Trophoblast cell (in vitro differentiated cells and primary cell): ENCODE measurements at places on chromosomes 1 and 21.

GRCh38 chr21:28311411-28312190 is 681.1 kb downstream of the LTN1 start:
- no peak for DNase-seq

GRCh38 chr1:171258943-171259342 is 10.6 kb downstream of the FMO1 start:
- DNase-seq, result no peak

GRCh38 chr1:203453616-203454015 is 22.0 kb upstream of the PRELP start:
- no peak for DNase-seq

DNA sequence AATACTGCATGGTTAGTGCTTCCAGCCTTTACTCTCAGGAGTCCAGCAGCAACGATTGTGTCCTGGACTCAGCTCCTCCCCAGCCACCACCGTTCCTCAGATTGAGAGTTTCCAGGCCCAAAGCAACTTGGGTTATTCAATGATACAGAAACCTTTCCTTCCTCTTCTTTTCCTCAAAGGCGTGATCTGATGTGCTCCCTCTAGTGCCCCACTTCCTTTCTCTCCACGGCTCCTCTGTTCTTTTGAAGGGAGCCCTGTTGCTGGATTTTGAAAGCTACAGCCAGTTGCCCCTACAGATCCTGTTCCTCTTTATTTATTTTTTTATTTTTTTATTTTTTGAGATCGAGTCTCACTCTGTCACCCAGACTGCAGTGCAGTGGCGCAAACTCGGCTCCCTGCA is 14.1 kb downstream of the CRP start:
- DNase-seq, result no peak

GRCh38 chr1:30694280-30695175 is 28.9 kb downstream of the MATN1 start:
- no peak for DNase-seq

GRCh38 chr1:29279951-29280391 is 43.6 kb downstream of the PTPRU start:
- no peak for DNase-seq

DNA sequence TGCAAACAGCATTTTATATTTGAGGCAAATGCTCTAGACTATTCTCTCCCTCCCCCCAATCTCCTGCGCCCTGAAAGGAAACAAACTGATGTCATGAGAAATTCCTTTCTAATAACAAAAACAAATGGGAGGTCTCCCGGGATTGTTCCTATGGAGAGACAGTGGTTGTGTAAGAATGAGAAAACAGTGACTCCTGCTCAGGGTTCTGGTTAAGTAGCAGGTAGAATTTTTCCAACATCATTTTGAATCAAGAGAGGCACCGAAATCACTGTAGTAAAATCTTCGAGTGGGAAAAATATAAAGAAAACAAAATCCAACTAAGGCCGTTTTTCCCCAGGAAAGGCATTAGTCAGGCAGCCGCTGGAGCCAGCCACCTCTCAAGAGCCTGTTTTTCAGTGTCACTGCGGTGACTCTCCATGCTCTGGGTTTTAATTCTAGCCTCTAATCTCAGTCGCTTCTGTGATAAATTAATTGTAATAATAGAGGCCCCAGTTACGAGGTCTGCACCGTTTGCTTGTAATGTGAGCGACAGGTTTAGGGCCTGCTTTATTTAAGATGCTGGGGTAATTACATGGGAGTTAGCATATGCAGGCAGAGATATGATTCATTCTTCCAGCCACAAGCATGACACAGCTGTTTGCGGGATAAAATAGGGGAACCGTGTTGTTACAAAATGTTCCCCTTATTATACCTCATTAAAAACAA is 80.3 kb downstream of the RNF220 start:
- DNase-seq, result peak; percentile 36

DNA sequence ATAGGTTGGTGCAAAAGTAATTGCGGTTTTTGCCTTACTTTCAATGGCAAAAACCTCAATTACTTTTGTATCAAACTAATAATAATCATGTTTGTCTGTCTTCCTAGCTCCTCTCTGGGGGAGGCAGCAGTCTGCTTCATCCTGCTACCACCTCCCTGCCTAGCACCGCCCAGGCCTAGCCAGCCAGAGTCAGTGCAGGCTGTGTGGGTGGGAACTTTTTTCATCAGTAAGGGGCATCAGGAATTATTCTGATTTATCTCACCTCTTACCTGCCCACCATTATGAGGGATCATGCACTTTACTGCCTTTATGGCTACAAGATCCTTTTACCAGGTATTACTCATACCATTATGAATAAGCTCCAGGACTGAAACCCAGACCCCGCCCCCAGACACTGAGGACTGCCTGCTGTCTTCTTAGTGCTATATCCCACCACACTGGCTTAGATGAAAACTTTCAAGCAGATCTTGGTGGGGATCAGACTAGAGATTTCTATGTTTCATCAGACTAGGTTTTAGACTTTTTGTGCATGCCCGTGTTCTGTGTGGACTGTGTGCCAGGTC is 116.4 kb downstream of the PBX1 start:
- DNase-seq, result no peak

- no peak for DNase-seq
Measured at GRCh38 chr1:168199056-168199455, 20.3 kb downstream of the TIPRL start.

- no peak for DNase-seq
Measured at GRCh38 chr21:18249672-18250071, 5.0 kb downstream of the CHODL start.

GRCh38 chr1:216458812-216459211 is 35.6 kb upstream of the USH2A start:
- DNase-seq, result peak; percentile 11

DNA sequence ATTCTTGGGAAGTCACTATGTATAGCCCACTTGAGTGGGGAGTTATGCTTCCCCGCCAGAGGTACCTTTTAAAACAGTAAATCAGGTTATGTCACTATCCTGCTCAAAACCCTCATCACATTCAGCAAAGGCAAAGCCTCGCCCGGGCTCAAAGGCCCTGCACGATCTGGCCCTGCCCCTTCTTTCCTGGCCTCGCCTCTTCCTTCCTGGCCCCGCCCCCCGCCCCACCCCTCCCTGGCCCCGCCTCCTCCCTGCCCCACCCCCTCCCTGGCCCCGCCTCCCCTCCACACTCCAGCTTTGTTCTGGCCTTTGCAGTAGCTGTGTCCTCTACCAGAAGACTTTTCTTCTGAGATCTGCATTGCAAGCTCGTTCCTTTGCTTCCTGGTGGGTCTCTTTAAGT is 6.6 kb downstream of the LDLRAD2 start:
- DNase-seq, result peak; percentile 65

DNA sequence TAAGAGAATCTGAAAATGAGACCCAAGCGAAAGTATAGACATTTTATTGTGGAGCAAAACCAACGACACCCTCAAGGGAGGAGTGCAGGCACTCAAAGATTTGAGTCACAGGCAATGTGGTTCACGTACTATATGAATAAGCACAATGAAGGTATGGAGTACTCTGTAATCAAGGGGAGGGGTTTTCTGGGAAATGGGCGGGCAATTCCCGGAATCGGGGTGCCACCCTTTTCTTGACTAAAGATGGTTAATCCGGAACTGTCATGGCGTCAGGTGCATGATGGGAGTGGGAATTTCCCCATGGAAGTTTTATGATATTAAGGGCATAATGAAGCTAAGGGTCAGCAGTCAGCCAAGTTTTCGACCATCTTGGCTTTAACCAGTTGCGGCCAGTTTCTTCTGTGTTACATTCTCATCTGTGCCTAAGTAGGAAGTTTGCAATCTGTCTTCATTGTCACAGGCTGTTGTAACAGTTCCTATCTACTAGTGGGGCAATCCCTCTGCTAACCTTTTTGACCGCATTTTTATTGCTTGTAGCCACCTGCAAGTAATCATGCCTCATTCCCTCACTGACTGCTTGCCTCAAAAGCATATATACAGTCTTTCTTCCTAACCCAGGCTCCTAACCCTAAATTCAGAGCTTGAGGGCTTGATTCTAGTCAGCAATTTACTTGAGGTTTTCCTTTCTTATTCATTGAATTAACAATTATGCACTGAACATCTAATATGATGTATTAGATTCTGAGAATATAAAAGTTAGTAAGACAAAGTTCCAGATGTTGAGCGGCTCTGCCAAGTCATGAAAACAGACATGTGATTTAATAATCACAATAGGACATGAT is 775 bp upstream of the AIM2 start:
- DNase-seq, result peak; percentile 30

DNA sequence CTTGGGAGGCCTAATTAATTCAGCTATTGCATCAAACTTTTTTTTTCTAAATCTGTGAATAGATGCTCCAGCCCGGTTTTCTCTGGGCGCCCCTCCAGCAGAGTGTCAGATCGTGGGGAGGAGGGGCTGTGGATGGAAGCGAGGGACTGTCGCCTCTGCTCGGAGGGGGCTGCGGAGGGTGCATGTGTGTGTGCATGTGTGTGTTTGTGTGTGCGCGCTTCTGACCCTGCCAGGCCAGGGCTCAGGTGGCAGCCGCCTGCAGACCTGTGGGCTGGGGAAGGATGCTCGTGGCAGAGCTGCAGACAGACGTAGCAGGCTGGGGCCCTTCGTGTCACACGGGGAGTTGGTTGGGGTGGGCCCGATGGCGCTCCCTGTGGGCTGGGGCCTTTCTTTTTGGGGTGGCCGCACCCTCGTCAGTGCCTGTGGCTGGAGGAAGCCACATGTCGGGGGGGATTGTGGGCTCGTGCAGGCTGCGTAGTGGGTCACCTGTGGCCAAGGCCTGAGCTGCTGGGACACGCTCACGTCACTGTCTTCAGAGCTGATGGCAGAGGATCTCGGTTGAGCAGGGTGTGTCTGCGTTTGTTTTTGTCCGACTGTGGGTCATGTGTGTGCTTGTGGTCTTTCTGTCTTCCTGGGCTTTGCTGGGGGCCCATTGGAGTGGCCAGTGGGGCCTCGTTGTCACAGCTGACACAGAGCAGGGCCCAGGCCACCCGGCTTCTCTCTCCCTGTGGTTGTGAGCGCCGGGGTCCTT is 2.8 kb downstream of the SKI start:
- DNase-seq, result no peak

DNA sequence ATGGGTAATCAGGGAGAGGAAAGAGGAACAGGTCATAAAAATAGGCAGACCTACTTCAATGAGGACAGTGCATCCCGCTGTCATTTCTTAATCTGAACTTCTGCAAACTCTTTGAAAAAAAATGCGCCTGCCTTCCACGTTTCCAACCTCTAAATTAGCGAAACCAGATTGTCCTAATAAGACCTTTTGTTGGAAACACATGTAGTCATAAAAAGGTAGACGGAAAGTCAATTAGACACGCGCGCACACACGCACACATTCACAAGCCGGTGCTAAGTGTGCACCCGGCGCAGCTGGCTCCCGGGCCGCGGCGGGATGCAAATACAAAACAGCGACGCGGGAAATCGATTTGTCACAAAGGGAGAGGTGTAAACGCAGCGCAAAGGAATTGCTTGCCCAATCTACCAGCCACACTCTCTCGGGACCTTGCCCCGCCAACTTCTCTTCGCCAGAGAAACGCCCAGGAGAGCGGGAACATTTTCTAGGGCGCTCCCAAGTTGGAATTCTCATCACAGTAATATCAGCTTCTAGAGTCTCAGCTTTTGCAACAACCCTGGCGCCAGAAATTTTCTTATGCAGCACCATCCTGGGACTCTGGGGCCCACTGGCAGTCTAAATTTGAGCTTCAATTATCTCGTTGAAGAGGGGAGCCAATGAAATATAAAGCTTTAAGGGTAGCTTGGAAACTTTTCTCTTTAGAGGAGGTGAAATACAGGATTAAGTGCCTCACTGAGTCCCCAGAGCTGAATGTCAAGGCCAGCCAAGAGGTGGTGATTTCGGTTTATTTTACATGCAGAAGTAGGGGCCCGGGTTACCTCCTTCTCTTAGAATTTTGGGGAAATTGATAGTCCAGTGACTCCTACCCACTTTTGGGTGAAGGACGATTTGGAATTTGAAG is 4.5 kb downstream of the PRRX1 start:
- DNase-seq, result no peak

DNA sequence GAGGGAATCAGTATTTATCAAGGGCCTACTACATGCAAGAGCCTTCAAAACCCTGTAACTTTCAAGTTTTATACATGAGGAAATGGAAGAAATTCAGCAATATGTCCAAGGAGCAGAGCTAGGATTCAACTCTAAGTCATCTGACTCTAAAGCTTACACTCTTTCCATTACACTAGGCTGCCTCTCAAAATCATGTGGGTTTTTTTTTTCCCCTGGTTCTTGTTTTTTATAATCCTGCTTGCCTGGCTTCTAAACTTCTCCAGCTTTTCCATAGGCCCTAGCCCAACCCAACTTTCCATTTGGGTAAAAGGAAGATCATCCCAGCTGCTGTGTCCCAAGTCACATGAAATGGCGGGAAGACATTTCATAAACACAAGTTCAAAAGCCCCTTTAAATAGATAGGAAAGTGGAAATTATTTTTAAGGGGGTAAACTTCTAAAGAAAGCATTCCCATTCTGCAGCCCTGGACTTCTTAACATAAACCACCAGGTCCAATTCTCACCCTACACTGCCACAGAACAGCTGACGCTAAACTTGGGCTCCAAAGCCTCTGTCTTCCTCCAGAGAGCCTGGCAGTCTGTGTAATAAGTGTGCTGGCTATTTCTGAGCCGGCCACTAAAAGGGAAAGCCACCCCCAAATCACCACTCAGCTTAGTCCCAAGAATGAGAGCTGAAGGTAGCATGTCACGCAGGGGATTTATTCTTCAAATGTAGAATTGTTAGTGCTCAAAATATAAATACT is 46.9 kb downstream of the ITPKB start:
- DNase-seq, result no peak

DNA sequence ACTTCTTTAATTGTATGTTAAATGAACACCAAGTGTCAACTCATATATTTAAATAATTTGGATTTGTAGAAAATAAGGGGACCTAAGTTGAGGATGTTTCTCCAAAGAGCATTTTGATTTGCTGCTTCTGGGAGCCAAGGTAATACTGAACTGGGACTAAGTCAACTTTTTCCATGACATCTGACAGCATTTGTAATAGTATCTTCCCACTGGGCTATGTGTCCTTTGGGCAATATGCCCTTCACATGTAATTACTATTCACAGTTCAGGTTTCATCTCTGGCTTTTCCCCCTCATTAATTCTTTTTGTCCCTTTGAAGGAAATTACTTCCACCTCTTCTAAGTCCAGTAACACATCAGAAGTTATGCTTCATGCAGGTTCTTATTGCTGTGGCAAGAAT is 36.7 kb upstream of the HP1BP3 start:
- DNase-seq, result no peak

DNA sequence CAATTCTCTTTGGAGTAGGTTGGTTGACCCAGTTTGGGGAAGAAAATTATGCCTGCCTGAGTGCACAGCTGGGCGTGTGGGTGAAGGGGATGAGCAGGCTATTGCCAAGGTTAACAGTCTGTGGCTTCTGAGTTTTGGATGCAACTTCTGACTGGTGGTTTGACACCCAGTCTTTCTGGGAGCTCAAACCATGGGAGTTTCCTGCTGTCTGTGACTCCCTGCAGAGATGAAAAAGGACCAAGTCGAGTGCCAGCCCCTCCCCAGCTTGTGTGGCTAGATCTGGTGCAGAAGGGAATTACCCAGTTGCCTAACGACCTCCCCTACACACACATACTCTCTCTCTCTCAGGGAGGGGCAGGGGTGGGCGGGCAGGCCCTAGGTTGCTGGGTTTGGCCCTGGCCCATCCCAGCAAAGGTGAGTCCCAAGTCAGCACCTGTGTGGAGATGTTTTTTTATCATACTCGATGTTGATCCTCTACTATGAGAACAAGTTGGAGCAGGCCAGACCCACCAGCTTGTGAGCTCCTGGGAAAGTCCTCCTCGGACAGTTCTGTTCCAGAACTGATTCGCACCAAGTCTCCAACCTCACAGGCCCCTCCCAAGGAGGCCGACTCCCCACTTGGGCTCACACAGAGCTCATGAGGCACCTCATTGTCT is 28.2 kb downstream of the PKP1 start:
- DNase-seq, result peak; percentile 47
